ENCODE measurements at places on chromosomes 6 and 20. TPM values are rescaled to one million over a fixed set of nuclear protein-coding genes. Genes with fewer than 3 reads are reported as not detected.
A peak's percentile ranks its signal among the peaks of the same experiment; 100 is the strongest.

DNA sequence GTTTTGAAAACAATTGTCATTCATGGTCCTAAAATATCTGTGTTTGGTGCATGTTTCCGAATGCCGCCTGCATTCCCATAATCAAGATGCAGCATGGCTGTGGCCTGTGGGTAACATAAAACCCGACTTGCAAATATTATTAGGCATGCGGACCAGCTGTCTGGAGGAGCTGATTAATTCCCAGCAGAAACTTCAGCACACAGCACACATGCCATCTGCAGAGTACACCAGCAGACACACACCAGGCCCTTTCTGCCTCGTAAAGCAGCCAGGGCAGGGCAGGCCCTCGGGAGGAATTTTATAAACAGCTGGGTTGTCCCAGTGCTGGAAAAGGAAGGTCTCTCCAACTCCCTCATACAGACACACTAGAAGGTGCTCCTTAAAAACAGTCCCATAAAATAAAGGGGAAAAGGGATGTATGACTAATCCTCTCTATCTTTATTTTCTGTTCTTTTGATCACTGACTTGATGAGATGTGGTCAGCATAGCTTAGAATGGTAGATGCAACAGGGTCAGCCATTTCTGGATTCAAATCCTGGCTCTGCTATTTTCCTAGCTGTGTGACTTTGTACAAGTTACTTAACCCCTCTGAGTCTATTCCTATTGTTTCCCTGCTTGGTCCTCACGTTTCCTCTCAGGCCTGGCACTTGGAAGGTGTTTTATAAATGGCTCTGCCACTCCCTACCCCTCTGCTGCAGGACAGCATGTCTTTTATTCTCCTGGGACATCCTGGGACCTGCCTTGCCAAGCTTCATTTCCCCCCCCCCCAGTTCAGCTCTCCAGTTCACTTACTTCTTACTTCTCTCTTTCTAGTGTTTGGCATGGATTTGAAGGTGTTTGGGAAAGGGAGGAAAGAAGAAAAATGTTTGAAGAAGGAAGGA lies 85.9 kb upstream of the TRAF3IP2 start:
- DNase-seq = no peak

- no peak for DNase-seq
Measured at GRCh38 chr20:49854190-49854875, 41.7 kb downstream of the SLC9A8 start.

DNA sequence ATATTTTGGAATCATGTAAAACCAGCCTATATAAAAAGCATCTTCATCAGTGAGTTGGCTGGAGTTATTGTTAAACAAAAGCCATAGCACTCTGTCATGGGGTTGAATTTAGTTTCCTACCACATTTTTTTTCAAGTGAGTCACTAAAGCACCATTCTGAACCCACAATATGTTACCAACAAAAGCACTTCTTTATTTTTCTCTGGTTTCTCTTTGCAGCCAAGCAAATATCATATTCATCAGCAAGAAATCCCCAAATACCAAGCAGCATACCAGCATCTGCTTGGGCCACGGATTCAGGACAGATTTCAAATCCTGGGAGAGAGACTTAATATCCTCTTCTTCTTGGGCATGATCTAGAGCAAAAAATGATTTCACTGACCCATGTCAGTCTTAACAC lies 441.4 kb downstream of the BCKDHB start:
- DNase-seq = no peak

ATP9A gene
- total RNA-seq = 39.7 TPM

GRCh38 chr6:158457616-158458278 lies 102.1 kb upstream of the TMEM181 start:
- DNase-seq = no peak

GRCh38 chr6:157527471-157527907 lies 146.5 kb downstream of the ZDHHC14 start:
- peak; percentile 53 for DNase-seq

DNA sequence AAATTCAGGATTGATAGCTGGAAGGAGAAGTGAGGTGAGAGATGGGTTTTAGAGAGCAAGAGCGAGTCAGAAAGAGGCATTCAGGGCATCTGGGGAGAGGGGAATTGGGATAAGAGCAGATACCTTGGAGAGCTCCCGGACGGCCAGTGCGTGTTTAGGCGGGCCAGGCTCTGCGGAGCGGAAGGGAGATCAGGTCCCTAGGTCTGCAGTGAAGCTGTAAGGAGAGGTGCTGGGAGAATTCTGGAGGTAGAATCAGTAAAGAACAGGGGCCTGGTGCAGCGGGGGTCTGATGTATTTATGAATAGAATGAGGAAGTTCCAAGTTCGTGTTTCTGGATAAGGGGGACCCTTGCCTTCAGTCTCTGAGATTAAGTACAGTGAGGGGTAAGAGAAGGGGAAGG lies 47.4 kb upstream of the FAM83D start:
- peak; percentile 36 for DNase-seq

- peak; percentile 64 for DNase-seq
Measured at GRCh38 chr20:54062812-54063280, 7.5 kb downstream of the BCAS1 start.

DNA sequence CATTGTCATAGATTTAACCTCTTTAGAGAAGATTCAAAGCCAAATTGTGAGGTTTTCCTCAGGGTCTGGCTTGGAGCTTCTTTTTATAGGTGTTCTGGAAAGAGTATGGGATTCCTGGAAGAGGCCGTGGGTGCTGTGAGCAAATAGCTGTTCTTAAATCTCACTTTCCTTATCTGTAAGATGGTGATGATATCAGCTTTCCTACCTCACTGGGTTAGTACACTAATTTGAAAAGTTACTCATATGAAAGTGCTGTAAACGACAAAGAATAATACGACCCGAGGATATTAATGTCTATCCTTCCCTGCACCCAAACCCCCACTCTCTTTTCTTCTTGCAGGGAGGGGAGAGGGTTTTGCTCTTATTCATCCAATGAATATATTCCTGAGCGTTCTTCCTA lies 116.9 kb upstream of the ENPP5 start:
- DNase-seq = no peak

- DNase-seq = no peak
Measured at GRCh38 chr6:20600831-20601230, 66.6 kb downstream of the CDKAL1 start.

- no peak for DNase-seq
Measured at GRCh38 chr6:7419065-7419464, 29.5 kb downstream of the RIOK1 start.

DNA sequence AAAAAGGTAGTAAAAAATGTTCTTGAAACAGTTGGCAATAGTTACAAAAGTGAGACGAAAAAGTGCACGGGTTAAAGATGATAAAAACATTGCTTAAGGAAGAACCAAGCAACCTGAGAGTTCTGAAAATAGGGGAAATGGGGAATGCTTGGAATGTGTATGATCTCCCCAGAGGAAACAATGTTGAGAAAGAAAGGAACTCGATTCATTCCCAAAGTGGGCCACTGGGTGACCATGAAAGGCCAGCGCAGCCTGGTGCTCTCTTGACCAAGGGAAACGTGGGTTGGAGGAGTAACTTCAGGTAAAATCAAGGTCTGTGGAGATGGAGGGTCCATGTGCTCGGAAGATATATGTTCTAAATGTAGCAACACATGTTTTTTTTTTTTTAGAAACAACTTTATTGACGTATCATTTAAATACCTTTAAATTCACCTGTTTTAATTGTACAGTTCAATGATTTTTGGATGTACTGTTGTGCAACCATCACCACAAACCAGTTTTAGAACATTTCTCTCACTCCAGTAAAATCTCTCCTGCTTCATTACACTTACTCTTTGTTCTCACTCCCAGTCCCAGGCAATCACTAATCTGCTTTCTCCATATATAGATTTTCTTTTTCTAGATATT lies 34.5 kb upstream of the CEP85L start:
- DNase-seq = no peak

DNA sequence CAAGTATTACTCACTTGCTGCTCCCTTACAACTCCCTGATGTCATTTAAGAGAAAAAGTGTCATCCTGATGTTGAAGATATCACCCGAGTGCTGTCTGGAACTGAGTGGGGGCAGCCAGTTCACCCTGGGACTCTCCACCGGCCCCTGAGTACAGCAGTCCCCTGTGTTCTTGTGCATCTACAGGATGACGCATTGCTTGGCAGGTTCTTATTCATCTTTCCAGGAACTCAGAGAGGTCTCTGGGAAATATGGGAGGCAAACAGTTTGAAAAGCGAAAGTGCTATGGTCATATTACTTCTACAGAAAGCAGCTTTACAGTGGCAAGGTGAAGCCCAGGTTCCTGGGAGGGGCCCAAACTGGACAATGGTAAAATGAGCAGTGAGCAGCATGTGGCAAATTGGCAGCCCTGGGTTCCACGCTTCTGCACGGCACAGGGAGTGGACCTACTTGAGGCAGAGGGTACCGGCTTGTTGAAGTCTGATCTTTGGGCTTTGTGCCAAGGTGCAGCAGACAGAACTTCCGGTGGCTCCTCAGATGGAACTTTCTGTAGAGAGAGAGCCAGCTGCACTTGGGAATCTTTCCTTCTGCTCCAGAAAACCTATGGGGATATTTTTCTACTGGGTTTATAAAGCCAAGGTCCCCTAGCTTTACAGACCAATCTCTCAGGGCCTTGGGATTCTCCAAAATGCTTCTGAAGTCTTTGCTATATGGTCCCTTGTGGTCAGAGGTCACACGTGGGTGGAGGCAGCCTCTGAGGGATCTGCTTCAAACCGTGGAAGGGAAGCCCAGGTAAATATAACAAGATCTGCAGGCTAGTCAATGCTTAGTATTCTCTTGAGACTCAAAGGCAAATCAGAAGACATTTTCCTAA lies 128.3 kb downstream of the MAP3K7 start:
- DNase-seq = no peak

TPD52L2 gene
- 169 TPM for total RNA-seq

DNA sequence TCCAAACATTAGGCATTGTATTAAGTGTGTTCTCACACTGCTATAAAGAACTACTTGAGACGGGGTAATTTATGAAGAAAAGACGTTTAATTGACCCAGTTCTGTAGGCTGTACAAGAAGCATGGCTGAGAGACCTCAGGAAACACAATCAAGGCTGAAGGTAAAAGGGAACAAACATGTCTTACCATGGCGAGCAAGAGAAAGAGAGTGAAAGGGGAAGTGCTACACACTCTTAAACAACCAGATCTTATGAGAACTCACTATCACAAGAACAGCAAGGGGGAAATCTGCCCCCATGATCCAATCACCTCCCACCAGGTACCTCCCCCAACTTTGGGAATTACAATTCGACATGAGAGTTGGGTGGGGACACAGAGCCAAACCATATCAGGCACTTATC lies 86.6 kb upstream of the TOP1 start:
- no peak for DNase-seq

GRCh38 chr6:72616406-72617015 lies 5.4 kb upstream of the KCNQ5 start:
- DNase-seq = peak; percentile 39

WFDC2 gene
- total RNA-seq = not detected

DNA sequence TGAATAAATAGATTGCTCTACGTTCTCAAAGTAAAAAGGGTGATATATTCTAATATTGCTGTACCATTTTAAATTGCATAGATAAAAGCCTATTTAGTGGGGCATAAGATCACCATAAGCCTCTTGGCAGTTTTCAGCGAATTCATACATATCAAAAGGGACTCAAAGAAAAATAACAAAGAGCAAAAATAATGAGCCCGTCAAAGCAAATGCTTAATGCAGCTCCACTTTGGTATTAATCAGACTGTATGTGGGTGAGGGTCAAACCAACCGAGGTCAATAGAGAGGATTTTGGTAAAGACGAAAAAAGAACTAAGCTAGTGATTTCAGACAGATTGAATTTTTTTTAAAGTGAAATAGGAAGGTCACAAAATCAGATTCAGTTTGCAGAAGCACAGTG lies 598.8 kb downstream of the GRIK2 start:
- no peak for DNase-seq

KIAA0408 gene
- not detected for total RNA-seq

Measured in dermis blood vessel endothelial cell (primary cell).